Thoracic aorta (tissue), 2 donors: ENCODE measurements at places on chromosomes 7 and 10.

- H3K27me3 ChIP-seq = no peaks in the 10 kb centered on the region
- H3K36me3 ChIP-seq = no peaks in the 10 kb centered on the region
- no peak overlapping the region for H3K4me3 ChIP-seq
- DNase-seq = no peak
These were observed 1086.6 kb upstream of the SORCS1 start for GRCh38 chr10:108250936-108251620.

GRCh38 chr7:21256310-21256877 is 171.5 kb upstream of the SP4 start:
- no peak overlapping the region for H3K4me3 ChIP-seq
- H3K27me3 ChIP-seq = no peaks in the 10 kb centered on the region
- no peak for DNase-seq
- no peak overlapping the region for H3K27ac ChIP-seq
- H3K4me1 ChIP-seq = no peaks in the 10 kb centered on the region
- H3K36me3 ChIP-seq = no peaks in the 10 kb centered on the region

GRCh38 chr10:110613341-110613995 is 30.7 kb upstream of the RBM20 start:
- H3K27me3 ChIP-seq = no peaks in the 10 kb centered on the region
- H3K4me1 ChIP-seq = no peaks in the 10 kb centered on the region
- H3K36me3 ChIP-seq = no peaks in the 10 kb centered on the region
- H3K27ac ChIP-seq = no peak overlapping the region

GRCh38 chr7:33849004-33849403 is 56.3 kb upstream of the BMPER start:
- H3K4me1 ChIP-seq = no peaks in the 10 kb centered on the region
- no peaks in the 10 kb centered on the region for H3K27me3 ChIP-seq
- H3K4me3 ChIP-seq = no peak overlapping the region
- H3K36me3 ChIP-seq = no peaks in the 10 kb centered on the region
- no peak overlapping the region for H3K27ac ChIP-seq
- no peak for DNase-seq

- DNase-seq = no peak
- H3K27me3 ChIP-seq = no peaks in the 10 kb centered on the region
- H3K4me1 ChIP-seq = no peaks in the 10 kb centered on the region
- H3K4me3 ChIP-seq = no peak overlapping the region
These were observed 17.7 kb upstream of the ZNRF2 start for GRCh38 chr7:30266686-30267085.

- H3K27ac ChIP-seq = no peak overlapping the region
- peaks cover 67% of the 10 kb centered on the region for H3K36me3 ChIP-seq
- H3K4me3 ChIP-seq = no peak overlapping the region
- DNase-seq = no peak
These were observed 117.7 kb downstream of the CYTH3 start for GRCh38 chr7:6154542-6155404.

- H3K4me3 ChIP-seq = no peak overlapping the region
- no peak overlapping the region for H3K27ac ChIP-seq
- no peaks in the 10 kb centered on the region for H3K27me3 ChIP-seq
- DNase-seq = no peak
- H3K36me3 ChIP-seq = no peaks in the 10 kb centered on the region
These were observed 411.8 kb upstream of the MGMT start for GRCh38 chr10:129055225-129055624.

- H3K27ac ChIP-seq = peak overlapping the region; percentile 73
- H3K27me3 ChIP-seq = no peaks in the 10 kb centered on the region
- H3K36me3 ChIP-seq = no peaks in the 10 kb centered on the region
- peak overlapping the region; percentile 25 for H3K4me3 ChIP-seq
- H3K4me1 ChIP-seq = peaks cover 66% of the 10 kb centered on the region
These were observed 38.4 kb downstream of the NT5C2 start for GRCh38 chr10:103154521-103155299.
